ENCODE measurements at places on chromosomes 7 and 10. TPM values are rescaled to one million over a fixed set of nuclear protein-coding genes. Genes with fewer than 3 reads are reported as not detected.

- no peak for DNase-seq
These were observed 989 bp downstream of the ERLIN1 start for GRCh38 chr10:100184840-100185239.

The LRRC4 gene
- 0.29 TPM for total RNA-seq

DNA sequence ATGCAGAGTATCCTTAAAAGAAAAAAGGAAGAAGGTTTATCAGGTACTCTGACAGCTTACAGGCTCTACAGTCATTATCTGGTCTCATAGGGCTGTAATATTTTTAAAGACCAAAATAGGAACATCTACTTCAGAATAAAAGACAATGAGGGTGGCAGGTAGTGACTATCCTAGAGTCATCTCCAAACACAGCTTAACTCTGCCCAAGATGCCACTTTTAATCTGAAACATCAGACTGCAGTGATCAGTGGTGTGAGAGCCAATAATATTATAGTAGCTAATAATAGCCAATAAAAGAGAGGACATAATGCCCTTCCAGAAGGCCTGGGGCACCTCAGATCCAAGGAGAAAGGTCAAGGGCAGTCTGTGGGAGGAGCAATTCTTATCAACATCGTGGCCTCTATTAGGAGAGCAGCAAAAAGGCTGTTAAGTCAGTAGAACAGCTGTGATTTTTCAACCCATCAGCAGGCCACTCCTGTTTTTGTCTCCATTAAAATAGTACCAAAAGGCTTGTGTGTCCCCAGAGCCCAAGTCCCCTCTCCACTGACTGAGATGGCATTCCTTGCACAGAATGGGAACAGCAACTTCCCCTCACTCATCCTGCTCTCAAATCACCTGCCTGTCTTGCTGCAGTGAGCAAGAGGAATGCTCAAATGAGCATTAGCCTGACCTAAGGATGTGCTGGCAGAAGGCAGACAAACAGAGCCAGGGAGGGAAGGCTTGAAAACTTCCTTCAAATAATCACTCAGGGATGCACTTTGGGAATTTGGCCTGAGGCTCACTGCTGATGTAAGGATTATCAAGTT lies 20.7 kb upstream of the SPOCK2 start:
- no peak for DNase-seq

DNA sequence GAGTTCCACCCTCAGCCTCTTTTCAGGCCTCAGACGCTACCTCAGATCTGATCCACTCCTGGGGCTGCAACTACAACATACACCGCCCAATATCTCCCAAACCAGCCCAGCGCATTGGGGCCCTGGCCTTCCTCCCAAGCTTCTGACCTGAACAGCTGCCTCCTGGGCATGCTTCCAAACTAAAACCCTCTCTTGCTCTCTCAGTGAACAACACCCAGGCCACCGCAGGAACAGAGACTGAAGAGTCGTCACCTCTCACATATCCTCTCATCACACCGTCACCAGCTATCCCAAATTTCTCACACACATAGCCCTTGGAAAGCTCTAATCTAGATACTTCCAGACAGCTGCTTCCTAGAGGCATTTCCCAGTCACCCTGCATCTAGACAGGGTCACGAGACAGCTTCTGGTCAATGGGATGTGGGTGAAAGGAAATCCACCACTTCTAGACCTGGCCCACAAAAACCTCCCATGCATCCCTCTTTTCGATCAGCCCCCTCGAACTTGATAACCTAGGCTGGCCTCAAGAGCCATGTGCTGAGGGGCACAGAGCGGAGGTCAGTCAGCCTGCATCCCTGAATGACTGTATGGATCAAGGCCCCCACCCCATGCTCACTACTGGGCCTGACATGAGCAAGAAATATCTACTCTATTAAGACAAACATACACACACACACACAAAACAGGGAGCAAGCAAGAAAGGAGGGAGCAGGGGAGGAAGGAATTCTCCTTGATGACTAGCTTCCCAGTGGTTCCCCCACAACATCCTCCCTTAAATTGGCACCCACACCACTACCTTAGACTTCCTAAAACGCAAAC lies 1.8 kb downstream of the PARP12 start:
- no peak for DNase-seq

DNA sequence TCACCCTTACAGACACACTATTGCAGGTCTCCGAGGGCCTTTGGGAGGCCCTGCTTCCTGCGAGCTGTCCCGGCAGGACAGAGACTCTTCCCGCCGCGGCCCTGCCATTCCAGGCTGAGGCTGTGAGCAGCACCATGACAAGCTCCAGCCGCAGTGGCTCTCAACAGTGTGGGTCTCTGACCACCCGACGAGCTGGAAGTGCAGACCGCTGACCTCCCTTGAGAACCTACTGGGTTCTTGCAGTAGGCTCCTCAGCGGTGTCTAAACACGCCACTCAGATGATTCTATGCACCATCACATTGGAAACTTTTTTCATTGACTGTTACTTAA lies 303.4 kb downstream of the WDR37 start:
- DNase-seq: no peak

The FRMPD2 gene
- total RNA-seq: not detected
